ENCODE measurements at places on chromosomes 1 and 21.

- DNase-seq: no peak
These were observed 101.7 kb downstream of the NEK7 start for GRCh38 chr1:198258491-198258890.

DNA sequence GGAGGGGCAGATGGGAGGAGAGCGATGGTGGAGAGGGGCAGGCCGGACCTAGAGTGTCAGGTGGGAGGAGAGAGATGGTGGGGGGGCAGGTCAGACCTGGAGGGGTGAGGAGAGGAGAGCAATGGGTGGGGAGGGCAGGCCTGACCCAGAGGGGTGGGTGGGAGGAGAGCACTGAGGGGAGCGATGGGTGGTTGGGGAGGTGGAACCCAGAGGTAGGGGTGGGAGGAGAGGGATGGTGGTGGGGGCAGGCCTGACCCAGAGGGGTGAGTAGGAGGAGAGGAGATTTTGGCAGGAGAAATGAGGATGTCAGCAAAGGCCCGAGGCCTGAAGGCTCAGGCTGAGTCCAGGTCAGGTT lies 157.3 kb upstream of the VAMP3 start:
- no peak for DNase-seq

GRCh38 chr1:203703586-203703985 lies 61.4 kb upstream of the LAX1 start:
- no peak for DNase-seq

DNA sequence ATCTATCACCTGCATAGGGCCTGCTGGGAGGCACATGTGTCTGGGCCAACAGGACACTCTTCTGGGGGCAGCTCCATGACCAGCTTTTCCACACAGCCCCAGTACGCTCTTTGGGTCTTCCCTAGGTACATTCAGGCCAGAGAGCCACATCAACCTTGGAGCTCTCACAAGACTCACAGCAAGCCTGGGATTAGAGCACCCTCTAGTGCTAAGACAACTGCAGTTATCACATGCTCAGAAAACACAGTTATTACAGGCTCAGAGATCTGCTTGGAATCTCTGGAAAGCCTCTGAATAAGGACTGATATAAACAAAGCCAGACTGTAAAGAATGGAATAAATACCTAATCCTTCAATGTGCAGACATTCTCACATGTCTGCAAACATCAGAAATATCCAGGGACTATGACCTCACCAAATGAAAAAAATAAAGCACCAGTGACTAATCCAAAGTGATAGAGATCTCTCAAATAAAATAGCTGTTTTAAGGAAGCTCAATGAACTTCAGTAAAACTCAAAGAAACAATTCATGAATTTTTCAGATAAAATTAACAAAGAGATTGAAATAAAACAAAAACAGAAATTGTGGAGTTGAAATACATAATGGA lies 563.9 kb upstream of the NR5A2 start:
- DNase-seq: peak; percentile 71

- DNase-seq: no peak
These were observed 37.5 kb downstream of the EDN2 start for GRCh38 chr1:41446851-41447610.

- no peak for DNase-seq
These were observed 31.5 kb downstream of the RGS8 start for GRCh38 chr1:182652933-182653332.

DNA sequence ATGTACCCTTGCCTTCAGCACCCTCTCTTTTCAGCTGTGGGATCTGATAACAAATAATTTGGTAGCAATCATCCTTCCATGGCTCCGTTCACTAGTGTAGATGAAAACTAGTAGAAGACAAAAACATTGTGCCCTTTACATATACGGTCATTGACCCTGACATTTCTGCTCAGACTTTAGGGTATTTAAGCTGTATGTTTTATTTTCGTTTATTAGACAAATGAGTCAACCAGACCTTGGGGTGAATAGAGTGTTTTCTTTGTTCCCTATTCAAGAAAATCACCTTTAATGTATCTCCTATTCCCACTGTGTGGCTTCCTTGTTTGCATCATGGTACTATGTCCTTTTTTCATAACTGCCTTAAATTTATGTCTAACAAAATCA lies 187.3 kb downstream of the VAV3 start:
- DNase-seq: no peak

DNA sequence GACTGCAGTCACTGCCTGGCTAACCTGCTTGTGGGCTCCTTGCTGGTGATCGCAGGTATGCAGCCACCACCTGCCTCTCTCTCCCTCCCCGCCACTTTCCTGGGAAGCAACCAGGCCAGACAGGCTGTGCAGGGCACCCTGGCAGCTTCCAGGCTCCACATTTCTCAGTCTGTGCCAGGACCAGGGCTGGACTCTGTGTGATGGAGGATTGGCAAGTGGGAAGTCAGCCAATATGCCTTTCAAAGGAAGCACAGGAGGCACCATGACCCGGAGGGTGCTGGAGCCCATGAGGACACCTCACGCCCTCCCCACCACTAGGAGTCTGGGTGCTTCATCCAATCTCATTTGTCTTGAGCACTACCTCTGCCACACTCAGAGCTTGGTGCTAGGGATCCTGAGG lies 15.8 kb upstream of the DISP3 start:
- no peak for DNase-seq

GRCh38 chr21:44299085-44299457 lies 782 bp upstream of the PFKL start:
- DNase-seq: no peak

GRCh38 chr1:116346943-116347673 lies 25.9 kb upstream of the ATP1A1 start:
- DNase-seq: no peak

GRCh38 chr1:40711465-40712404 lies 20.2 kb downstream of the NFYC start:
- DNase-seq: no peak

- DNase-seq: no peak
These were observed at the start of gene FNDC7 for GRCh38 chr1:108712606-108713150. Gene FNDC7, plus strand, starts transcription at chr1:108712908. Its CDS starts 26 bp downstream, at chr1:108712934.

- no peak for DNase-seq
These were observed 7.6 kb downstream of the TMPRSS2 start for GRCh38 chr21:41500363-41500762.

DNA sequence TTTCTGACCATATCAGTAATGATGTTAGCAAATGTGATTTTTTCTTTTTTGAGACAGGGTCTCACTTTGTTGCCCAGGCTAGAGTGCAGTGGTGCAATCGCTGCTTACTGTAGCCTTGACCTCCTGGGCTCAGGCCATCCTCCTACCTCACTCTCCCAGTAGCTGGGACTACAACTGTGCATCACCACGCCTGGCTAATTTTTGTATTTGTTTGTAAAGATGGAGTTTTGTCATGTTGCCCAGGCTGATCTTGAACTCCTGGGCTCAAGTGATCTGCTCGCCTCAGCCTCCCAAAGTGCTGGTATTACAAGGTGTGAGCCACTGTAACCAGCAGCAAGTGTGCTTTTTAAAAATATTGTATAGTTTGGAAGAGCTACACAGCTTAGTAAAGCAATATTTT lies 4.1 kb upstream of the CFAP107 start:
- DNase-seq: no peak

DNA sequence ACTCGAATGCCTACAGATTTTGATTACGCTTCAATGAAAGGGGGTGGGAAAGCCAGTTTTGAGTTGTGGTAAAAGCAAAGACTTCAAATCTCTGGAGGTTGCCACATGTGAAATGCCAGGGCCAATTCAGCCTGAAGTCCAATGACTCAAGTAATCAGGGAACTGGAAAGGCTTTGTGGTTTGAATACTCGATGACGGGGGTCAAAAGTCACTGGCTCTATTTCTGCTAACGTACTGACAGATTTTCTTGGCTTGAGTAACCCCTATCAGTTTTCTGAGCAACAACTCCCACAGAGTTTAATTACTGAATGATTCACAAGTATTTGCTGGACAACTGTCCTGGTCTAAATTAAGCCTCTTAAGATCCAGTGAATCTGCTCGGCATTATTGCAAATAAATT lies 152.2 kb downstream of the SIPA1L2 start:
- DNase-seq: no peak

DNA sequence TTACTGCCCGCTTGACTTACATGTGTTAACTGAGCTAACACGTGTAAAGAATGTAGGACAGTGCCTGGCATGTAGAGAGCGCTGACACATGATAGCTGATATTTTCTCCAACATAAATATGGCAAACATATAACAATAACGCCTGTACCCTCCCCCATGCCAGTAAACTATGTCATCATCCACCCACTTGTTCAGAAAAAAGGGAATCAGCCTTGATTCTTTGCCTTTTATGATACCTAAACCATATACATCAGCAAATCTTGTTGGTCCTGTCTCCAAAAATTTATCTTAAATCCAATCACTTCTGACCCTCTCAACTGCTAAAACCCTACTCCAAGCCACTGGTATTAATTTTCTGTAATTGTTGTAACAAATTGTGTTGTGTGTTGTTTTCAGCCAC lies 1.1 kb upstream of the ZNF692 start:
- DNase-seq: no peak

DNA sequence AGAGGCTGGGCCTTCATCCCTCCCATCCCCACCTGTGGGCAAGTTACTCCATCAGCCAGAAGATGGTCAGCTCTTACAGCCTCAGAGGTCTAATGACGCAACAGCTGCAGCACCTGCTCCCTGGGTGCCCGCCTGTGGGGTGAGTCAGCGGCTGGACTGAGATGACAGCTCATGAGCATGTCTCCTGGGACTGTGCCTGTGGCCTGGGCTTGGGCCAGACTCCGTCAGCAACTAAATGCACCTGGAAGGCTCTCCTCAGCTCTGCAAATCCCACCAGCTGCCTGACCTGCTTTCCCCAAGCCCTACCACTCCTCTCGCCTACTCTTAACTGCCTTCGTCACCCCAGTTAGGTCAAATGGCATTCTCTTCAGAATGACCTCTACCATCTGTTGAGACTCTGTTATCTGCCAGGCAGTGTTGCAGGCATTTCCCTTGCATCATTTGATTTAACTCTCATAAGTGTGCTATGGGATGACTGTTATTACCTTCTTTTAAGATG lies 47.7 kb downstream of the ETS2 start:
- DNase-seq: peak; percentile 89

- peak; percentile 83 for DNase-seq
These were observed 78.9 kb downstream of the UBE2U start for GRCh38 chr1:64282351-64282750.

- DNase-seq: peak; percentile 68
These were observed 29.0 kb downstream of the SPEN start for GRCh38 chr1:15876357-15877055.

DNA sequence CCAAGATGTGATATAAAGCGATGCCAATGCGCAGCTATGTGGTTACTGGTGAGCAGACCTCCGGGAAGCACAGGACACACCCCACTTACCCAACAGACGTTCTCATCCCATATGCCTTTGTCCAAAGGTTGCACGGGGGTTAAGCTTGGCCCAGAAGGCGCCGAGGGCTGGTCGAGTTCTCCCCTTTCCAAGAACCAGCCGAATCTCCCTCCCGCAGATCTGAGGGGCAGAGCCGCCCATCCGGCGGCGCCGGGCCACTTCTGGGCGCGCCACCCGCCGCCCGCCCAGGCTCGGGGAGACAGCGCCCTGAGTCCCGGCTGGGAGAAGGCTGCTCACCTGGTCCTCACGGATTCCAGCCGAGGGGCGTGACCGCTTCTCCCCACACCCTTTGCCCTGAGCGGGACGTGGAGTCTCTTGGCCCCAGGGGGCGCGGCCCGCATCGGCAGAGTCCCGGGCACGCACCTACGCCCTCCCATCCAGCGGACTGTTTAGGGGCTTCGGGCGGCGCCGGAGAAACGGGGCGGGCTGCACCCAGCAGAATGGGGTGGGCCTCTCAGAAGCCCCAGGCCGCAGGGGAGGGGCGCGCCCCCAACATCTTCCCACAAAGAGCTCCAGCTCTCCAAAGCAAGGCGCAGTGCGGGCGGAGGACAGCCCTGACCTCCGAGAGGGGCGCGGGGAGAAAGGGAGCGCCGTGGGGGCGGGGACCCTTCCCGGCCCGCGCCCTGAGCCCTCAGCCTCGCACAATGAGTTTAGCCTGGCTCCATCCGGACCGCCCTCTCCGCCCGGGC lies 615 bp downstream of the GPR161 start:
- DNase-seq: peak; percentile 19

DNA sequence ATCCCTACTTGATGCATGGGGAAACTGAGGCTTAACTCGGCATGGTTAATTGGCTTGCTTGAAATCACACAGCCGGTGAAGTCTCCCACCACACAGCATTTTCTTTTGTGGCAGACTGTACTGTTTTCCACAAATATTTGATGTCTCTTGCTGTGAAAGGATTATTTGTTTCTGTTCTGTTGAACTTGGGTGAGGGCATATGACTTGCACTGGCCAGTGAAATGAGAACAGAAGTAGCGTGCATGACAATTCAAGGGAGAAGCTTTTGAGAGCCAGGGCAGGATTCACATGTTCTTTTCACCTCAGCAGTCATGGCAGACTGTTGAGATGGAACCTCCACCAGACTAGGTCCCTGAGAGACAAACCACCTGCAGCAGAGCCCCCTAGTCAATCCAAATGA lies 11.7 kb upstream of the AK2 start:
- DNase-seq: no peak

DNA sequence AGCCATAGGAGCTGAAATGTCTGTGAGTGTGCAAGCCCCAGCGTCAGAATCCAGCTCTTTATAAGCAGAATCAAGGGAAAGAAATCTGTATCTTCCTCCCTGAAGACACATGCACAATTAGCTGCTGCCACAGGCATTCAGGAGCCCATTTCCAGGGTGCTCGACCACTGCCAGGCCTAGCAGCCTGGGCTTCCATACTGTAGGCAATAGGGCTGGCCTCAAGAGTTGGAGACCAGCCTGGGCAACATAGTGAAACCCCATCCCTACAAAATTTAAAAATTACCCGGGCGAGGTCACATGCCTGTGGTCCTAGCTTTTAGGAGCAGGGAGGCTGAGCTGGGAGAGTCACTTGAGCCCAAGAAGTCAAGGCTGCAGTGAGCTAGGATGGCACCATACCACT lies 41.0 kb downstream of the NEK2 start:
- DNase-seq: no peak

- DNase-seq: no peak
These were observed 62.2 kb upstream of the ATP1B1 start for GRCh38 chr1:169044296-169044695.

DNA sequence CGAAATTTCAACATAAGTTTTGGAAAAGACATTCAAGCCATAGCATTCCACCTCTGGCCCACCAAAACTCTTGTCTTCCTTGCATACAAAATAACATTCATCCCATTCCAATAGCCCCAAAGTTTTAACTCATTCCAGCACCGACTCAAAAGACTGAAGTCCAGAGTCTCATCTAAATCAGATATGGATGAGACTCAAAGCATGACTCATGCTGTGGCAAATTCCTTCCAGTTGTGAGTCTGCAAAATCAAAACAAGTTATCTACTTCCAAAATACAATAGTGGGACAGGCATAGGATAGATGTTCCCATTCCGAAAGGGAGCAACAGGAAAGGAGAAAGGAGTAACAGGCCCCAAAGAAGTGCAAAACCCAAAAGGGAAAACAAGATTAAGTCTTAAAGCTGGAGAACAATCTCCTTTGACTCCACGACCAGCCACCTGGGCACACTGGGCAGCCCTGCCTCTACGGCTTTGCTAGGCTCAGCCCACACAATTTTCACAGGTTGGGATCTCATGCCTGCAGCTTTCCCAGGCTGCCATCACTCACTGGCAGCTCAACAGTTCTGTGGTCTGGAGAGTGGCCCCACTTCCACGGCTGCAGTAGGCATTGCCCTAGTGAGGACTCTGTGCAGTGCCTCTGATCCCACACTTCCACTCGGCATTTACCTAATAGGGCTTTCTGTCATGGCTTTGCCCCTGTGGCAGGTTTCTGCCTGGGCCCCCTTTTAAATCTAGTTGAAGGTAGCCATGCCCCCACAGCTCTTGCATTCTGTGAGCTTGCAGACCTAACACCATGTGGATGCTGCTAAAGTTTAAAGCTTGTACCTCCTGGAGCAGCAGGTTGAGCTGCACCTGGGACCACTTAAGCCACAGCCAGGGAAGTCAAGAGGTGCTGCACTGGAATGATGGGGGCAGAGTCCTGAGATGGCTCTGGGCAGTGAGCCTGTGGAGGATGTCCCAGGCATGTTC lies 51.0 kb downstream of the RUNX3 start:
- DNase-seq: no peak

Data from BE2C (cell line).